ENCODE measurements at places on chromosomes 12 and 14.

- no peak for DNase-seq
Measured at GRCh38 chr14:43877351-43877960, 629.6 kb downstream of the FSCB start.

DNA sequence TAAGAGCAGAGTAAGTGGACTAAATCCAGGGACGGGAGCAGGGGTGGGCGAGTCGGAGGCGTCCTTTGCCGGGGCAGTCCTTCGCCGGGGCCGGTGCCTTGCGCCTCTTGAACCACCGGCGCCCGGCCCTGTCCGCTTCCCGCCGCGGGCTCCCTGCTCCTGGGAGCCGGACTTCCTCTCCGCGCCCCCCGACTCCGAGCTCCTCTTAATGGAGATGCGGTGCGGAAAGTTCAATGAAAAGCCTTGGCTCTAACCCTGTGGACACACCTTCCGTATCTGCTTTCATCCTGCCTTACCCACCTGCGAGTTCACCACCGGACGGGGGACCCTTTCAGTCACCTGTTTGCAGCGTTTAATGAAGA, 412 bp downstream of the FGFR1OP2 start:
- peak; percentile 13 for DNase-seq

GRCh38 chr12:105257321-105257728, 21.4 kb upstream of the APPL2 start:
- DNase-seq: no peak

DNA sequence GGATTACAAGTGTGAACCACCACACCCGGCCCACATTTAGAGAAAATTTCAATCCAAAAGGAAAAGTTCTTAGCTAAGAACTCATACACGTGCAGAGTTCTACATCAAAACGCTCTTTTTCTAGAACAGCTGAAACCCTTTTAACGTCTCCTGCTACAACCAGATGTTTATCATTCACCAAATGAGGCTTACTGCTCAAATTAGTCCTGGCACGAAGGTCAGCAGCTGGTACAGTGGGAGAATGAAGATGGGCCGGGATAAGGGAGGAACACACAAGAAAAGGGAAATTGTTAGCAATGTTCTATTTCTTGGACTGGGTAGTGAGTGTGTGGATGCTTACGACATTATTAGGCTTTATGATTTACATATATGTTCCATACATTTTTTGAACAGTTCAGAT, 37.2 kb downstream of the PRKAB1 start:
- no peak for DNase-seq

GRCh38 chr12:111274777-111275176, 94.1 kb downstream of the PHETA1 start:
- no peak for DNase-seq

- DNase-seq: no peak
Measured at GRCh38 chr14:100325958-100326357, 2.8 kb downstream of the SLC25A47 start.

DNA sequence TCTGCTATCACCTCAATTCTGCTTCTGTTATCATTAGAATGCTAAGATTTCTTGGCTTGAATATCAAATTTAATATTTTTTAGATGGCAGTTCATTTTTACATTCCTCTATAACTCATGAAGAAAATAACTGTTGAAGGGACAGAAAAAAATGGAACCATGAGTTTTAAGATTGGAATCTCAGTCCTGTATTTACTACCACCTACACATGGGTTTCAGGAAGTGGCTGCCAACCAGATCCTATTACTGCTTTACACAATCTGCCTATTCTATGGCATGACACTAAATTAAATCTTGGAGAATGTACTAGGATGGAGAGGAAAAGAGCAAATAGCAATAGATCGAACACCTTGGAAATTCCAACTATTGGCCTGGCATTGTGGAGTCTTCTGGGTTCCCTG, 140.8 kb downstream of the DUSP6 start:
- DNase-seq: no peak

DNA sequence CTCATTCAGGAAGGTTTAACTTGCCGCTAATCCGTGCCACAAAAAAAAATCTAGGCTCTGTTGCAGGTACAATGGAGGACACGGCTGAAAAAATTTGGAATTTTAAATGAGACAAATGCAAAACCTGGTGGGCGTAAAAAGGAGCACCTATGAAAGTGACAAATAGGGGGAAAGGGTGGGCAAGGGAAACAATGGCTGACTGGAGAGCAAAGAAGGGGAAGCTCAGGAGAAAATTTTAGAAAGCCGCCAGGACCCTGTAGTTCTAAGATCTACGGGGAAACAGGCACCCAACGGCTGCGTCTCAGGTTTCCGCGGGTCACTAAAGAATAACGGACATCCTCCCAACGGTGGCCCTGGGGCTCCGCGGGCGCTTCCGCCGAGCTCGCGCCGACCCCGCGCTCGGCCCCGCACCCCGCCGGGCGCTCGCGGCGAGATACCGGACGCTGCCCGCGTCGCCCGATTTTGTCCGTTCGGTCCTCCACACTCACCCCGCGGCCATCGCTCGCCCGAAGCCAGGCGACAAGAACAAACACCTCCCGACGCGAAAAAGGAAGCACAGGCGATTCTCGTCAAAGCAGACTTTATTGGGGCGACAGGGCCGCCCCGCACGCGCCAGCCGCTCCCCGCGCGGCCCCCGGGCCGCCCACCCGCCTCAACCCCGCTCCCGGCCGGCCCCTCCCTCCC, 1.1 kb upstream of the YY1 start:
- peak; percentile 49 for DNase-seq

DNA sequence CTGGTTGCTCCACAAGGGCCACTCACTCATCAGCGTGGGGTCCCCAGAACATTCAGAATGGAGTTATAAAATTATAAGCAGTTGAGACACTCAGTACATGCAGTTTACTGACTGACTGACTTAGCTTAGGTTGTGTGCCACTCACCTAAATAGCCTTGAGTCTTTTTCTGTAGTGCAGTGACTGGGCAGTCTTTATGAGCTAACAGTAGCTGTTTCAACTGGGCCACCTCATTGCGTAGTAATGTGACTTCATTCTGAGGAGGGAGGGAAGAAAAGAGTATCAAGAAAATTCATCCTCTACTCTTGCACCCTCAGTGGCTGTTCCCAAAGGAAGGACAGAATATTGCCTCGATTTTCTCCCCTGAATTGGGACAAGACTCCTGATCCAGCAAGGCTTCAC, 15.8 kb upstream of the NPFF start:
- DNase-seq: no peak

DNA sequence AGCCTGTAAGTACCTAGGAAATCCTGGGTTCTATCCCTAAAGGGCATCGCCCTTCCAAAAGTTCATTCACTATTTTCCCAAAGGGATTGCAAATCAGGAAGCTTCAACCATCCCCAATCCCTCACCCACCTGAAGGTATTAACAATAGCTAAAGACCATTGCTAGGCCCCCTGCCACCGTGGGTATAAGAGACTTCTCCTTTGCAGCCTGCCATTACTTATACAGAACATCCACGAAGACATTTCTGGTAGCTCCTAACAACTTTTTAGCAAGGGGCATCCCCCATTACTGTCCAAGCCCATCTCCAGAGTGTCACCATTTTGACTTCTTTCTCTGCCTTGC, 384 bp upstream of the SMUG1 start:
- no peak for DNase-seq

GRCh38 chr12:96136725-96137378, 57.3 kb upstream of the ELK3 start:
- DNase-seq: no peak

DNA sequence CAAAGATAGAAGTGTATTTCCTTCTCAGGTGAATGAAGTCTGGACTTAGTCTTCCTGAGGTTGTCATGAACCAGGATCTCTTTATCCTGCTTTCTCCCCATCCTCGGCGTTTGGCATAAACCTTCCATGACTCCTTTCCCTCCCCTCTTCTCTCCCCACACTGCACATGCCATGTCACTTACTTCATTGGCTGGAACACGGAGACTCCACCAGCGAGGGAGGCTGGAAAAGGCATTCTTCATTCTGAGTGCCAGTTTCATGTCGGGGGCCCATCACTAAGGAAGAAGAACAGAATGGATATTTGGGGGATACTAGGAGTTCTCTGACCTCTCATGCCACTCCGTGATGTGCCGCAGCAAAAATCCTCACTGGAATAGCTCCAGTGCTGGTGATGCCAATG, 105.6 kb downstream of the VCPKMT start:
- no peak for DNase-seq

DNA sequence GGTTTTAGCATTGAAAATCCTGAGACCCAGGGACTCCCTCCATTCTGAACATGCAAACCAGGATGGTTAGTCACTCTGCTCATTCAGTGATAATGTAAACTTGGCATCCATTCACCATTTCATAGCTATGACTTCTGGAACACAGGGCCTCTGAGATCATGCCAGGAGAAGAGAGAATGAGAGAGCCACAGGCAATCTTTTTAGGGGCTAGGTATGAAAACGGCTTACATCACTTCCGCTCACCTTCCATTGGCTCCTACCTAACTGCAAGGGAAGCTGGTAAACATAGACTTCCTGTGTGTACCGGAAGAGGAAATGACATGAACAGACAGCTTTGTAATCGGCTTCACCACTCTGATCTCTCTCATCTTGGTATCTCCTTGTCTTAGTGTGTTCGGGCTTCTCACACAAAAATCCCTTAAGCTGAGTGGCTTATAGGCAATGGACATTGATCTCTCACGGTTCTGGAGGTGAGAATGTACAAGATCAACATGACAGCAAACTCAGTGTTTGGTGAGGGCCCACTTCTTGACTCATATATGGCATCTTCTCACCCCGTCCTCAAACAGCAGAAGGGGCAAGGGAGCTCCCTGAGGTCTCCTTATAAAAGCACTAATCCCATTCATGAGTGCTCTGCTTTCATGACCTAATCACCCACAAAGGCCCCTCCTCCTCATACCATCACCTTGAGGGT, 465.9 kb upstream of the TBX3 start:
- DNase-seq: no peak

DNA sequence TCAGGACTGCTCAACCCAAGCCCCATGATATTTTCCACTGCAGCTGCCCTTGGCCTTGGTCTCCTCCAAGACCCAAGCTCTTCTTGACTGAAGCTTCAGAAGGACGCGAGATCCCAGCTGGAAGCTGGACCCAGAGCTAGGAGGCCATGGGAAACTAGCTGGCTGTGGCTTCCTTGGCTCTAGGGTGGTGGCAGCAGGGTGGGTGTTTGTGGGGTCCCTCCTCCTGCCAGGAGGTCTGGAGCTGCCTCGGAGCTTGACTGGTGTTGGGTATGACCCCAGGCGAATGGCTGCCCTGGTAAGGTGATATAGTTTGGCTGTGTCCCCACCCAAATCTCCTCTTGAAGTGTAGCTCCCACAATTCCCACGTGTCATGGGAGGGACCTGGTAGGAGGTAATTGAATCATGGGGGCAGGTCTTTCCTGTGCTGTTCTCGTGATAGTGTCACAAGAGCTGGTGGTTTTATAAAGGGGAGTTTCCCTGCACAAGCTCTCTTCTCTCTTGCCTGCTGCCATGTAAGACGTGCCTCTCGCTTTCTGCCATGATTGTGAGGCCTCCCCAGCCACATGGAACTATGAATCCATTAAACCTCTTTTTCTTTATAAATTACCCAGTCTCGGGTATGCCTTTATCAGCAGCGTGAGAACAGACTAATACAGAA, 51.4 kb downstream of the TRPV4 start:
- DNase-seq: no peak

- DNase-seq: no peak
Measured at GRCh38 chr12:130100634-130101362, 61.5 kb upstream of the FZD10 start.

- no peak for DNase-seq
Measured at GRCh38 chr14:81619816-81620215, 86.2 kb upstream of the SEL1L start.

GRCh38 chr12:92030618-92031017, 115.0 kb downstream of the BTG1 start:
- DNase-seq: peak; percentile 89

DNA sequence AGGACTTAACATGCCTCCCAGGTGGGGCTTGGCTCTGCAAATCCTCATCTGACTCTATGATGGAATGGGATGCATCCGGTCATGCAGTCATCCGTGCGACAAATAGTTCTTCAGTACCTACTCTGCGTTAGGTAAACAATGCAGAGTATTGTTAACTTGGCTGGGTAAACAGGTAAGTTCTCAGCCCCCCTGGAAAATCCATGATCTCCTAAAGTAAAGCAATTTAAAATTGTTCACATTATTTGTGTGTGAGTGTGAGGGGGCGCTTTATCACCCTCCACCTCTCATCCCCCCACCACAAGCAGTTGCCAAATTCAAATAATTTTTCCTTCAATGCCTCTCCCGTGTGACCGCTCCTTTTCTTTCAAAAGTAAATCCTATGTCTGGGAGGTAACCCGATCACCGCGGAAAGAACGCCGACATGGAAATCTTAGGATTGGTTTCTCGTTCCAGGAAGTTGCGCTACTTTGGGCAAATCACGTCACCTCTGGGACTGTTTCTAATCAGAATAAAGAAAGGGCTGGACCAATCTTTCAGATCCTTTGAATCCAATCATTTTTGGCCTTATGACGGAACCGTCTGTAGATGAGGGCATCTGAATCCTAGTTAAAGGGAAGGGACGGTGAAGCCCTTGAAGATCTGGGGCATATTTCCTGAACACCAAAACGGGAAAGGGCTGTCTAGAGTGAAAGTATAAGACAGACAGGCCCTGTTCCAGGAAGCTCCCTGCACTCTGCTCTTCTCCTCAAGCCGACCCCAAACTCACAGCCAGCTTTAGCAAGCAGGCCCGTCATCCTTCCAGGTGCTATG, 44.0 kb upstream of the SINHCAF start:
- DNase-seq: no peak

- DNase-seq: peak; percentile 89
Measured at GRCh38 chr14:34043627-34044372, 92.9 kb upstream of the EGLN3 start.

- DNase-seq: no peak
Measured at GRCh38 chr12:92615703-92616102, 87.1 kb upstream of the PLEKHG7 start.

DNA sequence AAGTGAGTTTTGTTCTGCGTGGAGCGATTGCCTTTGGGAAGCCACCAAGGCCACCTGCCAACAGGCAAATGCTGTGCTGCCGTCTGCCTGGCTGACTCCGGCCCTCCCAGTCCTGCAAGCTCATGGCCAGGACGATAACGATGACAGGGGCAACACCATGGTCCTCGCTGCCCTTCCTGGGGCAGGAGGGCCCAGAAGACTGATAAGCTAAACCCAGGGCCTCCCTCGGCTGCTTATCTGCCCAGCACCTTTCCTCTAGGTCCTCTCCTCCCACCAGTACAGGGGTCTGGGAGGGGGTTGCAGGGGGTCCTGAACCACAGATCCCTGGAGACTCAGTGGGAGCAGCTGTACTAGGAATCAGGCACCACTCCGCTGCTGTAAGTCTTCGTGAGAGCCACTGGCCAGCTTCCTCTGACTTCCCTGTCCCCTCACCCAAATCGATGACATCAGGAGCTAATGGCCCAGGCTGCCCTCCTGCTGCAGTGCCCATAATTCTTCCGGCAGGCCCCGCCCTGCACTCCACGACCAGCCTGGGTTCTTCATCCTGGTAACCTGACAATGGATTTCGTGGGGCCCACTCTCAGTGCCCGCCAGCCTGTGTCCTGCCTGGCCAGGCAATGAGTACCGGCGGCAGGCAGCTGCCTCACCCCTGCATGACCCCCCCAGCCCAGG, 5.1 kb downstream of the ANKRD9 start:
- DNase-seq: no peak

- no peak for DNase-seq
Measured at GRCh38 chr14:38342803-38343202, 86.9 kb upstream of the CLEC14A start.

Data from CD4-positive, alpha-beta T cell treated with Interleukin-4 for 4 hours (primary cell).